ENCODE measurements at places on chromosomes 12 and 14.

GRCh38 chr12:64318605-64319004, 72.0 kb downstream of the C12orf56 start:
- no peak for DNase-seq

- no peak for DNase-seq
These were observed 3.5 kb downstream of the EPYC start for GRCh38 chr12:91001306-91001705.

GRCh38 chr14:42277840-42278239, 671.2 kb downstream of the LRFN5 start:
- DNase-seq = no peak

- DNase-seq = no peak
These were observed 22.2 kb upstream of the CCER1 start for GRCh38 chr12:90977224-90977623.

DNA sequence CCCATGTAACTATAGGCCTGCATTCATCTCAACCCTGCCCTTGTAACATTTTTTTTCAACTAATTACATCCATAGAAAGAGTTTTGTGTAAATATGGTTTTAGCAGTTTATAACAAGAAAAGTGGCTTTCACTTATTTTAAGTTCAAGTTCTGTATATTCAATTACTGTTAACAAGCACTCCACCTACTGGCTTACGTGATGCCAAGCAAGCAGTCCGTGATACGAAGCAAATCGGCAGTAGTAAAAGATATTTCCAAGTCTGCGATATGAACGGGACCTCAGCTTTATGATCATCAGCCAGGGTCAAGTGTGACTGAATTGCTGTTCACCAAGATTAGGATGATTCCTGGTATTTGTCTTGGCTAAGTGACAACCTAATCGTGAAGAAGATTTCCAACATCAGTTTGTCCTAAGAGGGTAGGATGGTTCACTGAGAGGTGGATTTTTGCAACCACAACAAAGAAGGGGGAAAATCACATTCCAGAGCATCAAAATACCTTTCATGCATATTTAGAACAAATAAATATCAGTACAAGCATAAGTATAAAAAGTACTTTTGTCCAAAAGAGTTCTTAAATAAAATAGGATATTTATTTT, 456.2 kb downstream of the FOXG1 start:
- no peak for DNase-seq

- DNase-seq = no peak
These were observed 44.0 kb downstream of the TAOK3 start for GRCh38 chr12:118328486-118329330.

Measured in stimulated activated CD4-positive, alpha-beta T cell treated with anti-CD3 and anti-CD28 coated beads, Interleukin-12 subunit alpha, Interleukin-12 subunit beta, amount 100 ng/mL, for 48 hours (primary cell).